HT1080 (cell line): ENCODE measurements at places on chromosomes 7 and 10.

DNA sequence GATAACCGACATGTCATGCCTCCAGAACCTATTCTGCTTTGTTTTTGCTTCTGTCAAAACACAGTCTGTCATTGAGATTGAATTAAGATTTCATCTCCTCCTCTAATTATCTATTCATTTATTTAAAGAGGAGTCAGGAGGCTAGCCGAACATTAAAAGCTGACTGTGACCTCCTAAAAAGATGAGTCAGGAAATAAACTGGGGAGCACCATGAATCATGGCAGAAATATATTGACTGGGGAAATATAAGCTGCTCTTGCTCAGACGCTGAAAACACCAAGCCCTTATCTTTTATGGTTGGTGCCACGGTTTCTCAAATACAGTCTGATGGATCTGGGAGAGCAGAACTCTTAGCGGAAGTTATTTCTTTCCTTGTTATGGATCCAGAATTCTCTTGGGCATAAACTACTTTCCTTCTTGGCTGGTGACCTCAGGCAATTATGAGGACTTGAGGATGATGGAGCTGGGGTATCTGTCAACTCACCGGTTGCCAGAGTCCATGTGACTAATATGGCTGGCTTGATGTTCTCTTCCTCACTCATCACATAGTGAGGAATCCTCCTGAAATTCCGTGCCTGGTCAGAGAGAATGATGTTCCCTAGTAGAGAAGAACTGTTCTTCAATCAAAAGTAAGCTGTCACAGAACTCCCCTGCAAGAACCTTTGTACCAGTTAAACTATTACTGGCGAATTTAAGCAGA, 307.6 kb upstream of the PHYHIPL start:
- peak; percentile 9 for DNase-seq

- peak; percentile 68 for DNase-seq
These were observed 11.2 kb upstream of the SLC35B4 start for GRCh38 chr7:134327896-134328295.

- peak; percentile 49 for DNase-seq
These were observed 197.3 kb downstream of the PRPF18 start for GRCh38 chr10:13784067-13784466.

DNA sequence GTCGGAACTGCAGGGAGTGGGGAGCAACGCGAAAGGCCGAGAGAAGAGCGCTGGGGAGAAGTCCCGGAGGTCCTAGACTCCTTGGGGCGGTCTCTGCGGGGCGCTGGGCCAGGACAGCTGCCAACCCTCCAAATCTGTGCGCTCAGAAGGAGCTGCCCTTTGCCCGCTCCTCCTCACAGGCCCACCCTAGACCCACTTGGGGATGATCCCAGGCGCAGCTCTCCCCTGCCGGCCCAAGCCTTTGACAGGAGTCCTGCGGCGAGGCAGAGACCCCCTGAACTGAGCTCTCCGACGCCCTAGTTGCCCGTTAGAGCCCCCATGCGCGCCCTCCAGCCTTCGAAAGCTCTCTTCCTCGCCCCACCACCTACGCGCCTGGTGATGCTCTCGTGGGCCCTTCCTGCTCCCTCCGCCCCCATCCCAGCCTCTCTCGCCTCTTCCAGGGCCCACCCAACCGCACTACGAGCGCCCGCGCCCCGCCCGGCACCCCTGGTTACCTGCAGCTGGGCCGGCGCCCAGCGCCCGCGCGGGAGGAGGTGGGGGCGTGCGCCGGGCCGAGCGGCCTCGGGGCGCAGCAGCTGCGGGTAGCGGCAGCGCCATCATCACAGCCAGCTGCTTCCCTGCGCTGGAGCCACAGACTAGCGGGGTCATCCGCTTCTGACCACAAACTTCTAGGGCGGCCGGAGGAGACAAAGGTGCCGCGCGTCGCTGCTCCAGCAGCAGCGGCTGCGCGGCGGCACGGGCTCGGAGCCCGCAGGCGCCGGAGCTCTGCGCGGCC, 353.4 kb downstream of the DNAJB6 start:
- DNase-seq: no peak

- peak; percentile 62 for DNase-seq
These were observed 53.7 kb downstream of the SLC16A12 start for GRCh38 chr10:89481662-89482061.

DNA sequence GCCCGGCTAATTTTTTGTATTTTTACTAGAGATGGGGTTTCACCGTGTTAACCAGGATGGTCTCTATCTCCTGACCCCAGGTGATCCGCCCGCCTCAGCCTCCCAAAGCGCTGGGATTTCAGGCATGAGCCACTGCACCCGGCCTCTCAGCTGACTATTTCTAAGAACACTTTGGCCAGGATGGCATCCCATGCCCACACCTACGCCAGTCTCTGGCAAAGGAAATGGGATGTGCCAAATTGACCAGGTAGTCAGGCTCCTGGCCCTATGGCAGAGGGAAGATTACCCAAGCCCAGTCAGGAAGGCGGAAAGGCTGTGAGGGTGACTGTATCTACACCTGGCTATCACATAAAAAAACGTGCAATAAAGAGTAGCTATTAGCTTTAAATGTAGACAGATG, 94.1 kb upstream of the DUSP5 start:
- no peak for DNase-seq

DNA sequence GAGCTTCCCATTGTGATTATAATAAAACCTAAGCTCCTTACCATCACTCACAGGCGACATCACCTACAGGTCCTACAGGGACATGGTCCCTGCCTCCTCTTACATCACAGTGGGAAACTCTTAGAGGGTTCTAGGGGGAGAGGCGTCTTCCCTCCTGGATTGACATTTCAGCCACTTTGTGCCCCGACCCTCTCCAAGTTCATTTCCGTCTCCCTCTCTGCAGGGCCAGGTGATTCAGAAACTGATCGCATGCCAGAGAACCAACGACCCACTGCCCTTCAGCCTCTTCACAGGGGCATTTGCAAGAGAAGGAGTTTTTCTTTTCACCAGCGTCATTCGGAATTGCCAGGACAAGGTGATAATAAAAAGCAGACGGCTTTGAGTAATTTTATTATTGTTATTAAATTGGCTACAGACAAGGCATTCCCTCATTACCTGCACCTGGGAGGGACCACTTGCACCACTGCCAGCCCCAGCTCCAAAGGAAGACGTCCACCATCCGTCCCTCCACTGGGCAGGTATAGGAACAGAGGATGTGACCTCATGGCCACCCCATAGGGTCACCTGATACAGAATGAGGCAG, 85.8 kb upstream of the CUX1 start:
- no peak for DNase-seq

- DNase-seq: no peak
These were observed 40.2 kb downstream of the TCERG1L start for GRCh38 chr10:131271195-131271880.

DNA sequence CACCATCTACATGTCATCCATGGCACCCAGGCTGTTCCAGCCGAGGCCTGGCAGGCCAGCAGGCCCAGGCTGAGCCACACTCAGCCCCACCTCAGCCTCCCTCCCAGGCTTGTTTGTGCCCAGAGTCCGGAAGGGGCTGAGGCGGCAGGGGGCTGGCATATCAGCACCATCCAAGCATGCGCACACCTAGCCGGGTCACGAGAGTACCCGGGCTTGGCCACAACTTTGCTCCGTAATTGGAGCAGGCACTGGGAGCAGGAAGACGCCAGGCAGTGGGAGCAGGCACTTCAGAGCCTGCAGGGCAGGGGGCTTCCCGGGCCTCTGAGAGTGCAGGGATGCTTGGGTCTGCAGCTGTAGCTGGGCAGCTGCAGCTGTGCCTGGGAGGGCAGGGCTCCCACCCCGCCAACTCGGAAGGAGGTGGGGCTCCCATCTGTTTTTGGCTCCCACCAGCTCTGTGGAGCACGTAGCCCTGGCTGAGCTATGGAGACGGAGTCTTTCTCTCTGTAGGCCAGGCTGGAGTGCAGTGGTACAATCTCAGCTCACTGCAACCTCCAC, 15.2 kb upstream of the TSPAN15 start:
- DNase-seq: no peak

DNA sequence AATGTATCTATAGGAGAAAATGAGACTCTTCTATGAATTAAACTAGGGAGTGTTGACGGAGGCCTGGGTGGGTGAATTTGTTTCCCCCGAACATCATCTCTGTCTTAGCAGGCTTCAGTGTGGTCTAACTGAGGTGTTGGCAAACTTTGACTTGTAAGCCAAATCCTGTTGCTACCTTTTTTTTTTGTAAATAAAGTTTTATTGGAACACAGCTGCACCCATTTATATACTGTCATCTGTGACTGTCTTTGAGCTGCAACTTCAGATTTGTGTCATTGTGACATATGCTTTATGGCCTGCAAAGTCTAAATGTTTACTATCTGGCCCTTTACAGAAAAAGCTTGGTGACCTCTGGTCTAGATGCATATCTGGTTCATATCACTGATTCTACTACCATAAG, 455.9 kb downstream of the LRMDA start:
- DNase-seq: no peak

DNA sequence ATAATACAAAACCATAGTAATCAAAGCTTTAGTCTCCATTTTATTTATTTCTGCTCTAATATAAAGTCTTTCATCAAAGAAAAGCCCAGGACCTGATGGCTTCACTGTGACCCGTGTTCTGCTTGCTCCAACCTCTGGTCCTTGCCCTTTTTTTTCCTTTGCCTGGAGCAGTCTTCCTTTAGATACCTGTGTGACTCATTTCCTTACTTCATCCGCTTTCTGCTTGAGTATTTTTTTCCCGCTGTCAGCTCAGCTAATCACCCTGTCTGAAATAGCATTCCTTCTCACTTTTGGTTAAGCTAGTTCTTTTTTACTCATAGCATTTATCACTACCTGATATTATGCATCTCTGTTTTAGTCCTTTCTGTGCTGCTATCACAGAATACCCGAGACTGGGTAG, 194.8 kb downstream of the ABCA13 start:
- DNase-seq: peak; percentile 44

DNA sequence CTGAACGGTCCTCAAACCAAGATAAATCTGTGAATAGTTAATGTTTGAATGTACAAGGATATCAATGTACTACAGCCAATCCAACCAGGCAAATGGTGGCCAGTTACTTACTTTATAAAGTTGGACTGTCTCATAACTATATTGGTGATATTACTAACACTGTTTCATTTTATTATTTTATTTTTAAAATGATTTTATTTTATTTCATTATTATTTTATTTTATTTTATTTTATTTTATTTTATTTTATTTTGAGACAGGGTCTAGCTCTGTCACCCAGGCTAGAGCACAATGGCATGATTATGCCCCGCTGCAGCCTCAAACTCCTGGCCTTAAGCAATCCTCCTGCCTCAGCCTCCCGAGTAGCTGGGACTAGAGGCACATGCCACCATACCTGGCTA, 6.8 kb downstream of the IL15RA start:
- DNase-seq: no peak

GRCh38 chr7:93414574-93414973, 159.9 kb downstream of the CALCR start:
- DNase-seq: no peak

DNA sequence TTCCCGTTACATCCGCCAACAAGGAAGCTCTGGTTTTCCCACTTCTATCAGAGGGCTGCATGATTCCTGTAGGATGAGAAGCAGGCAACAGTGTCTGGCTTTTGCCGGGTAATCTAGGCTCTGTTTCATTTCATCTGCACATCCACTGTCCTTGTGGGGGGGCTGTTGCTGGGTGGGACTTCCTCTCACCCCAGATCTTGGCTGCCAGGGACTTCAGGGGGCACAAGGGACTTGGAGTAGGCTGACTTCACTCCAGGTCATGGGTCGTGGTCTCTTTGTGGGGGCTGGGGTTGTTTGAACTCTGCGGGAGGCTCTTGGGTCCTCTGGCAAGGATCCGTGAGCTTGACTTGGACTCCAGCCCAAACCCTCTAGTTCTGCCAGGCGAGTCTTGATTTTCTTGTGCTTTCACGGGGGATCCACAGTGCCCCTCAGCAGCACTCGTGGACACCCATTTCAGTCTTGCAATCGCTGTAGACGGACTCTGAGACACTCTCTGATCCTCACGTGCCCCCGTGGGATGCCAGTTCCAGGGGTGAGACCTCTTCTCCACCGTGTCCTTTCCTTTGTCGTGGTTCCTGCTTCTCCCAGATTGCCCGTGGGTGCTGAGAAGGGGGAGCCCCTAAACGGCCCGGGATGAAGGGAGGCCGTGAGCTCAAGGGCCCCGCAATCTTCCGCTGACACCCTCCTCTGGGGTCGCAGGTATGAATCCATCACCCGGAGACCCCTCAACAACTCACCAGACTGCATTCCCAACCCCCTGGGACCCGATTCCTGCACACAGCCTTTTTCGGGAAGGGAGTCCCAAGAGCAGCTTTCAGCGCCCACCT, 21.4 kb upstream of the ZNF273 start:
- DNase-seq: no peak

DNA sequence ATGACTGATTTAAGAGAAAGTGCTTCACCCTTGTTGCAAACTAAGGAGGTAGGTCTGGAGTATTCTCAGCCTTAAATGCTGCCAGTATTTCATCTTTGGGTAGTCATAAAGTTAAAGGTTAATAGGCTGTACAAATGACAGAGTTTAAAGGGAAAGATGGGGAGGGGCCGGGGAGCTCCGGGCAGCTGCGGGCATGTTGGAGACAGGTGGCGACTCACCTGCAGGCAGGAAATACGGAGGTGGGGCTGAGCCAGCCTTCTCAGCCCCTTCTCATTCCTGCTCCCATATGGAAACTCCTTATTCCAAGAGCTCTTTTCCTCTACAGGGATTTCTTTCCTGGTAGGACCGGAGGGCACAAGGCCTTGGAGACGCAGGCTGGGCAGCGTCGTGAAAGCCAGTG, 31.8 kb upstream of the HMX3 start:
- no peak for DNase-seq

GRCh38 chr10:15169555-15170401, 1.3 kb upstream of the NMT2 start:
- no peak for DNase-seq

DNA sequence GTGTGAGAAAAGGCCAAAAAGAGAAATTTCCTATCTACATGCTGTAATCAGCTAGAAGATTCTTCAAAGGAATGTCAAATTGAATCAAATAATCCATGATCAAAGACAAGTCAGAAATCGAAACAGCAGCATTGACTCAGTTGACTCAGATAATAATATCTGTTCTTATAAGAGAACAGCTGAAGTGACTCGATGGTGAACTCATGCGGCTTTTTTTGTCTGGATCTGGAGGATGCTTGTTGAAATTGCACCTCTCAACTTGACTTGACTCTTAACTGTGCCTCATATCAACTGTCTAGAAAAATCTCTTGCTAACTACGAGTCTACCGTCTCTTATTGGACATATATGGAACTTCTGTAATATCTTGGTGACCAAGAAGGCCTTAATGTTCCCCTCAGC, 599.5 kb downstream of the PHTF2 start:
- no peak for DNase-seq

DNA sequence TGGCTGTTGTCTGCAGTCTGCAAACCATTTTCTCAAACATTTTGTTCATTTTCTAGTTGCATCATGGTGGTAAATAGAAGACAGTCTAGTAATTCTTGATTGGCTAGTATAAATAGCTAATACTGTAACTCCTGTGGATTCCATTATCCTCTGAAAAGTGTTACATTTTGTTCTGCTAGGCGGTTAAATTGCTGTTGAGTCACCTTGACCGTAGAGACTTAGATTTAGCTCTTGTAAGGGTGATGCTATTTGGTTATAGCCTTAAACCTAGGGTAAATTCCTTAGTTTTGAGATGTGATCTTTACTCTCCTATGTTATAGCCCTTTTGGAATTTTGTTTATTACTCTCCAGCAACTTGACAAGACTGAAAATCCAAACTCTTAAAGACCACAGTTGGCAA, 58.8 kb downstream of the SHOC2 start:
- no peak for DNase-seq

GRCh38 chr10:100882252-100882651, 30.5 kb upstream of the SLF2 start:
- DNase-seq: no peak
